Vein endothelial cell (primary cell): ENCODE measurements at places on chromosomes 4 and X. TPM values are rescaled to one million over a fixed set of nuclear protein-coding genes. Genes with fewer than 3 reads are reported as not detected.

Gene TASL
- not detected in 2 replicates for total RNA-seq

Gene NUDT10
- 0.38 TPM in 1 of 2 replicates, not detected in the other for total RNA-seq

Gene GAGE12G
- not detected in 2 replicates for total RNA-seq

Gene GUCY1B1
- 4.7 and 5.6 TPM in 2 replicates for total RNA-seq

Gene MAGEB1
- not detected in 2 replicates for total RNA-seq

Gene PDCL2
- total RNA-seq, result not detected in 2 replicates

Gene HSD17B13
- under 0.01 TPM in 1 of 2 replicates, not detected in the other for total RNA-seq

Gene RAB9A
- 13.4 and 23.1 TPM in 2 replicates for total RNA-seq

Gene CNGA1
- total RNA-seq, result not detected in 2 replicates

Gene MAGED4
- 7.0 and 15.7 TPM in 2 replicates for total RNA-seq

Gene MAGEA2B
- not detected in 2 replicates for total RNA-seq

Gene ZNF732
- total RNA-seq, result 0.65 and 1.7 TPM in 2 replicates

Gene HAUS7
- total RNA-seq, result 17.3 and 23.3 TPM in 2 replicates

Gene MAGEA1
- not detected in 2 replicates for total RNA-seq

Gene CLDN24
- total RNA-seq, result not detected in 2 replicates

Gene SUPT20HL2
- not detected in 2 replicates for total RNA-seq

Gene WNK3
- total RNA-seq, result 0.65 and 1.2 TPM in 2 replicates

Gene GRPR
- under 0.01 and 0.19 TPM in 2 replicates for total RNA-seq

Gene RTL9
- total RNA-seq, result not detected in 2 replicates

Gene CTSO
- 4.9 and 5.6 TPM in 2 replicates for total RNA-seq

Gene MAGEA11
- total RNA-seq, result not detected in 2 replicates

Gene CSTF2
- total RNA-seq, result 15.7 and 18.4 TPM in 2 replicates

Gene CENPVL2
- not detected in 2 replicates for total RNA-seq

Gene GASK1B
- total RNA-seq, result 102 and 200 TPM in 2 replicates

Gene POF1B
- 1.1 and 2.3 TPM in 2 replicates for total RNA-seq

Gene PHF8
- 23.8 and 33.0 TPM in 2 replicates for total RNA-seq
